Stimulated activated CD4-positive, alpha-beta T cell treated with anti-CD3 and anti-CD28 coated beads, TNF-alpha, amount 100 ng/mL, for 1 hour (primary cell): ENCODE measurements at places on chromosomes 3 and 15.

GRCh38 chr15:96243701-96244100 lies 86.8 kb upstream of the NR2F2 start:
- DNase-seq = no peak

GRCh38 chr3:62577153-62577552 lies 203.8 kb upstream of the FEZF2 start:
- DNase-seq = no peak

- DNase-seq = no peak
Measured at GRCh38 chr3:112582244-112582874, 20.5 kb downstream of the SLC35A5 start.

DNA sequence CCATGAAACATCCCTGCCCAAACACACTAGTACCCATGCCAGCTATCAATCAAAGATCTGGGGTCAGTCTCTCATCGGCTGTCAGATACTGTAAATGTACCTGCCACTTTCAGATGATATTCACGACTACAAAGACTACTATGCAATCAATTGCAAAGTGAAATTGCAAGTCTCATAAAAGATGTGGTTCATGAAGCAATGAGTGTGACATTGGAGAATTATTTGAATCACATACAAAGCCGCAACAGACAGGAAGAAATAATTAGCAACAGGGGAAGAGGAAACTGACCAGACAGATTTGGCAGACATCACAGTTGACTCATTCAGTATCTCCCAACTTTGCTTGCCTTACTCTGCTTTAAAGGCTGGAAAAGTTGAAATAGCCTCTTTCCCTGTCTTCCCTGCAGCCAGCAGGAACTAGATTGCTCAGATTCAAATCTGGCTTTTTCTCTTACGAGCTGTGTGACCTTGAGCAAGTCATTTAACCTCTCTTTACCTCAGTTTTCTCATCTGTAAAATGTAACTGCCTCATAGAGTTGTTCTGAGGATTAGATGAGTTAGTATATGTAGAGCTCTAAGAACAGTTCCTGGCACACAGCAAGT lies 95.7 kb upstream of the C3orf80 start:
- DNase-seq = no peak

DNA sequence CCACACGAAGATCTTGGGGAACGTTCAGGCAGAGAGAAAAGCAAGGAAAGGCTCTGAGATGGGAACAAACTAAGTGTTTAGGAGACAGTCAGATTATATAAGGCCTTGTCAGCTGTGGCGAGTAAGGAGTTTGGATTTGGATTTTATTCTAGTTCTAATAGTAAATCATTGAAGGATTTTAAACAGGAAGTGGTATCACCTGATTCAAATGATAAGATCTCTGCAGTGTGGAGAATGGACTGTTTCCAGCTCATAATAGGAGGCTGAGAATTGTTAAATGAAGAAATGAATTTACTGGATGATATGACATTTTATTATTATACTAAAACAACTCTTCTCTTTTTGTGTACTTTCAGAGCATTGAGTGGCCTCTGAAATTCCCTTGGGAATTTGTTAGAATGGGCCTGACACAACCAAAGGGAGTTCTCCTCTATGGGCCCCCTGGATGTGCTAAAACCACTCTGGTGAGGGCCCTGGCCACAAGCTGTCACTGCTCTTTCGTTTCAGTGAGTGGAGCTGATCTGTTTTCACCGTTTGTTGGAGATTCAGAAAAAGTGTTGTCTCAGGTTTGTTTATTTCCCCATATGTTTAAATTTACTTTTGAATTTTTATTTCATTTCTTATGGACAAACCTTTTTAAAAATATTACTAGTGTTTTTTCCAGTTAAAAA lies 36.0 kb upstream of the GATM start:
- no peak for DNase-seq

DNA sequence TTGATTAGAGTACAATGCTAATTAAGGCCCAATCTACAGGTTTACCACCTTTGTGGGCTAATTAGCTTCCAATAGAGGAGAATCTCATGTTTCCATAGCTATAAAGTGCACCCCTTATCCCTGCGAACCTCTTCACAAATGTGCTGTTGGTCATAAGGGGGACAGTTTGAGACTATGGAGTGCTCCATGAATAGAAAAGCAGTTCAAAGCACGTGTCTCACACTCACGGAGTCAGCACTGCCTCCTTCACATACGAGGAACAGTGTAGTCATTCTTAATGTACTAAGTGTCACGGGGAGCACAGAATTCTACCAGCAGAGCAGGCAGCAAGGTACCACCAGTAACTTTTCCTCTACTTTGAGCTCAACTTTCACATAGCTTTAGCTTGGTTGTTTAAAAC lies 62.1 kb downstream of the ETV5 start:
- no peak for DNase-seq

- no peak for DNase-seq
Measured at GRCh38 chr3:102053375-102053989, 204.2 kb downstream of the NFKBIZ start.

GRCh38 chr3:172148702-172149565 lies 109.6 kb downstream of the FNDC3B start:
- DNase-seq = no peak

DNA sequence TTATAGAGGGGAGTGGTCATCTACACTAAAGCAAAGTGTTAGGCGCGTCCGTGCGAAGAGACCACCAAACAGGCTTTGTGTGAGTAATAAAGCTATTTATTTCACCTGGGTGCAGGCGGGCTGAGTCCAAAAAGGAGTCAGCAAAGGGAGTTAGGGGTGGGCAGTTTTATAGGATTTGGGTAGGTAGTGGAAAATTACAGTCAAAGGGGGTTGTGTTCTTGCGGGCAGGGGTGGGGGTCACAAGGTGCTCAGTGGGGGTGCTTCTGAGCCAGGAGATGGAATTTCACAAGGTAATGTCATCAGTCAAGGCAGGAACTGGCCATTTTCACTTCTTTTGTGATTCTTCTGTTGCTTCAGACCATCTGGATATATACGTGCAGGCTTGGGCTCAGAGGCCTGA lies 47.1 kb downstream of the OIP5 start:
- DNase-seq = no peak

GRCh38 chr3:69697381-69697780 lies 41.9 kb upstream of the MITF start:
- DNase-seq = no peak

DNA sequence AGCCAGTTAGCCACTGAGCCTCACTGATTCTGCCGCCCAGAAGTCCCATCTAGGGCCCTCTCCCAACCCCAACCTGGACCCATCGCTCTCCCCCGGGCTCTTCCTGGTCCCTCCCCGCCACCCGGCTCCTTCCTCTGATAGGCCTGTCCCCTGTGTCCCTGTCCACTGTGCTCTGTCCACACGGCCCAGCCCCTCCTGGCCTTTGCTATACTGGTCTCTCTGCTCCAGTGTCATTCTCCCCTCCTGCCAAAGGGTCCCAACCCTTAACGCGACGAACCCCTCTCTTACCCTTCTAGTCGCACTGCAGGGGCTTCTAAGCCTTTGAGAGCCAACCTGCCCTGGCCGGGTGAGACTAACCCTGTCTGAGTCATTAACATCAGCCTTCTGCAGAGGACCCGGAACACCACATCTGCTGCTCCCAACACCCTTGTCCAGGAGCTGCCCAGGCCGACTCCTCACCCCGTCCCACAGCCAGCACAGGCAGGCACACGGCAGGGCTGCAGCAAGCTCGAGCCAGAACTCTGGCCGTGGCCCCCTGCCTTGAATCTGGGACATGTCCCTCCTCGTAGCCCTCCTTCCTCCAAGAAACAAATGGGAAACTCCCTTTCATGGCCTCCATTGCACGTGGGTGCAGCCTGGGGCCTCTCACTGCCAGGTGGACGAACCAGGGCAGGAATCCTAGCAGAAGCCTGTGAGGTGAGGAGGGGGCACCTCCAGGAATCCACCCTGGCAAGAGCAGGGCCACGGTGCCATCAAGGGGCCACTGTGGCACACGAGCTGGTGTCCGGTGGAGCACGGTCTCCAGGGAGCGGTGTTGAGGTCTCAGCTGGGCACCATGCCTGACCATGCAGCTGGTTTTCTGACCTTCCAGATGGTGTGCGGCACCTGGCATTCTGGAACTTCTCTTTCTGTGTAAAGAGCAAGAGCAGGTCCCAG lies 140.9 kb upstream of the IQSEC1 start:
- no peak for DNase-seq

- no peak for DNase-seq
Measured at GRCh38 chr3:100210772-100211135, 50.0 kb upstream of the TBC1D23 start.

GRCh38 chr3:115855911-115856310 lies 232.6 kb downstream of the GAP43 start:
- no peak for DNase-seq

DNA sequence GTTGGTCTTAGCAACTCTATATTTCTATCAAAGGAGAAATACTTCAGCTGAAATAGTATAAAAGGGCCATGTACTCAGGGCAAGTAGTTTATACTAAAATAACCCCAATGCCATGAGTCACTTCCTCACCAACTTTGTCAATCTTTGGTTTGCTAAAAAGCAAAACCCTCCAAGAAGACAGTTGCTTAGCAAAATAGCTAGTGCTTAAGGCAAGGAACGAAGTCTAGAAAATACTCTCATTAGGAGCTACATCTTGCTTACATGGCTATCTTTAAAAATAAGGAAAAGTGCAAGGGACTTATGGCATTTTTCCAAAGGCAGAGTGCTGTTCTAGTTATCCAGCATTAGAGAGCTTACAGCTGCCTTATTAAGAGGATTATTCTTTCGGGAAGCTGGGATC lies 28.4 kb downstream of the P3H2 start:
- DNase-seq = no peak

DNA sequence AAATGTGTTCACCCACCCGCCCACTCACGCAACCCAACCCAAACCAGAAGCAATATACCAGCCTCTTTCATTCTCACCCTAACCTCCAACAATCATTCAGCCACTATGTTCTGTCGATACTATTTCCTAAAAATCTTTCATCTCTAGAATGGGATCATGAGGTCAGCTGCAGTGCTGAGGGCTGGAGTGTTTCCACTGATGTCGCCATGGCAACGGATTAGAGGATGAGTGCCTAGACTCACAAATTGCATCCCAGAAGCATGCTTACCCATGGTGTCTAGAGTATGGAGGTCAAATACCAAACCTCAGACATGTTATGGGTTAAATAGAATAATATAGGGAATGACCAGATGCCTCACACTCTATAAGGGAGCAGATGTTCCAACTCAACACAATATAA lies 138.5 kb downstream of the GABRB3 start:
- DNase-seq = no peak

DNA sequence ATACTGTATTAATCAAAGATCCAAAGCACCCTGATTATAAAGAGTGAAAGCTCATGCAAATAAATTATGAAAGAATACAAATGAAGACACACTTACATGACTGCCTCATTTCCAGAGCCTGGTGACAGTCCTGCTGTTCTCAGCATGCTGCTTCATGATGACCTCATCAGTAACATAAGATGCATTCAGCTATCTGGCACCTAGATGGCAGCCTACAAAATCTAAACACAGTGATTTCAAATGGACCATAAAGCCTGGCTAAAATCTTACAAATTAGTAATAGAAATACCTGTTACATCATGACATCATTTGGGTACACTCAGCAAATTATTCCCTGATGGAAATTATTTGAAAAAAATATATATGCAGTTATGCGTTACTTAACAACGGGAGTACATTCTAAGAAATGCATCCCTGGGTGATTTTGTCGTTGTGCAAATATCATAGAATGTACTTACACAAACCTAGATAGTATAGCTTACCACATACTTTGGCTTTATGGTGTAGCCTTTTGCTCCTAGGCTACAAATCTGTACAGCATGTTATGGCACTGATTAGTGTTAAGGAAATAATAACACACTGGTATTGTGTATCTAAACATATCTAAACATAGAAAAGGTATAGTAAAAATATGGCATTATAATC lies 207.2 kb downstream of the EPHA3 start:
- no peak for DNase-seq
